ENCODE measurements at places on chromosomes 4 and X. TPM values are rescaled to one million over a fixed set of nuclear protein-coding genes. Genes with fewer than 3 reads are reported as not detected.

GRCh38 chr4:89898304-89898716 lies 3.7 kb downstream of the MMRN1 start:
- DNase-seq: no peak

DNA sequence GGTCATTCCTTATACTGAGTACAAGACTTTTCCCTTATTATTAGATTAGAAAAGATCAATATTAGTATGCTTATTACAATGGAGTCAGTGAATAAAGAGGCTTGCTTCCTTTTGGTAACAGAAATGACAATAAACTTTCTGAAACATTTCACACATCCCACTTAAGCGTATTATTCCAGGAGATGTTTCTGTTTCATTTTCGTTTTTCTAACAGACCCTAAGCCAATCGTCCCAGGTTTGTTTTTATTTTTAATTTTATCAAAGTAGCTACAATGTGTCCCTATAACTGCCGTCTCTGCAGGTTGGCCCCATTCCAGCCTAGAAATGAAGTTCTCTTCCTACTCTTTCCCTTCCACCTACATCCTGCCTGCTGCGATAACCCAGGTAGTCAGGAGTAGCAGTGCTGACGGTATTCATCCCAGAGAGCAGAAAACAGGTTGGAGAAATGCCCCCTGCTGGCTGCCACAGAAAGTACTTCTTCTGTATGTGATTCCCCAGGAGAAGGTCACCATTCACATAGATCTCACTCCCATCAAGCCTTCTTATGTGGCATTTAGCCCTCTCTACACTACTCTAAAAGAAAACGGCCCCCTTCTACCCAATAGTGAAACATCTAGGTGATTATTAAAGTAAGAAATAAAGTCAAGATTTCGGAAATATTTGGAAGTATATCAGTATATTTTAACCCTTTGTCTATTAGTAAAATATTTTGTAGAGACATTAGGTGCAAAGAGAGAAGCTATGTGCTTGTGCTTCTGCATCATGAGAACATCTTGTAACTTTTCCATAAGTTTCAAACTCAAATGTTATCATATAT lies 40.4 kb downstream of the ENPEP start:
- peak; percentile 52 for DNase-seq

DNA sequence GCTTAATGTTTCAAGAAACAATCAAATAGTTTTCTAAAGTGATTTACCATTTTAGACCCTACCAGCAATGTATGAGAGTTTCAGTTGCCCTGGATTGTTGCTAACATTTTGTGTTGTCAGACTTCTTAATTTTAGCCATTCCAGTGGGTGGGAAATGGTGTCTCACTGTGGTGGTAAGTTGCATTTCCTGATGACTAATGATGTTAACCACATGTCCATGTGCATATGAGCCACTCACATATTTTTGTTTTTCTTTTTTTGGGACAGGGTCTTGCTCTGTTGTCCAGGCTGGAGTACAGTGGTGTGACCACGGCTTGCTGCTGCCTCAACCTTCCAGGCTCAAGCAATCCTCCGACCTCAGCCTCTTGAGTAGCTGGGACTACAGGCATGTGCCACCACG lies 48.3 kb downstream of the MED28 start:
- DNase-seq: no peak

DNA sequence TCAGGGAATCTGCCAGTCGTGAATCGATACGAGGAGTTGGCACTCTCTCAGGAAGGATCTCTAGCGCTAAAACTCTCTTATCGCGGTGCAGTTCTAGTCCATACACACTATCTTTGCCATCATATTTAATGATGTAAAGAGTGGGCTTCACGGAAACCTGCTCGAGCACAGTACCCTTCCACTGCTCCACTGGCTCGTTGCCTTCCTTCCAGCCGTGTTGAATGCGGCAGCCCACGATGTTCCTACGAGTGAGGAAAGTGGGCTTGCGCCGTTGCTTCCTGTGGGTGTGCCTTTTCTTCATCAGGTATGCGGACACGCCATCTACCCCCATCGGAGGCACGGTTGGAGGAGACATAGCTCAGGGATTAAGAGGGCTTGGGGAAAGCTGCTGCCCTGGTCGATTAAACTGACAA lies 661 bp downstream of the SPIN4 start:
- peak; percentile 21 for DNase-seq

SYTL4 gene
- total RNA-seq: 2.3 TPM
